Activated CD4-positive, alpha-beta T cell treated with anti-CD3 and anti-CD28 coated beads, Interleukin-2, amount 10 ng/mL, durations not matched to agents 24 days and 14 days (primary cell): ENCODE measurements at places on chromosomes 4 and X. TPM values are rescaled to one million over a fixed set of nuclear protein-coding genes. Genes with fewer than 3 reads are reported as not detected.

GRCh38 chrX:9108054-9108453, 74.1 kb upstream of the FAM9B start:
- no peak for DNase-seq

KLF8 gene
- 5.2 and 5.9 TPM in 2 replicates for total RNA-seq

GRCh38 chr4:167111622-167112021, 122.7 kb downstream of the SPOCK3 start:
- DNase-seq: no peak

CNKSR2 gene
- total RNA-seq: 7.1 and 10.2 TPM in 2 replicates

DNA sequence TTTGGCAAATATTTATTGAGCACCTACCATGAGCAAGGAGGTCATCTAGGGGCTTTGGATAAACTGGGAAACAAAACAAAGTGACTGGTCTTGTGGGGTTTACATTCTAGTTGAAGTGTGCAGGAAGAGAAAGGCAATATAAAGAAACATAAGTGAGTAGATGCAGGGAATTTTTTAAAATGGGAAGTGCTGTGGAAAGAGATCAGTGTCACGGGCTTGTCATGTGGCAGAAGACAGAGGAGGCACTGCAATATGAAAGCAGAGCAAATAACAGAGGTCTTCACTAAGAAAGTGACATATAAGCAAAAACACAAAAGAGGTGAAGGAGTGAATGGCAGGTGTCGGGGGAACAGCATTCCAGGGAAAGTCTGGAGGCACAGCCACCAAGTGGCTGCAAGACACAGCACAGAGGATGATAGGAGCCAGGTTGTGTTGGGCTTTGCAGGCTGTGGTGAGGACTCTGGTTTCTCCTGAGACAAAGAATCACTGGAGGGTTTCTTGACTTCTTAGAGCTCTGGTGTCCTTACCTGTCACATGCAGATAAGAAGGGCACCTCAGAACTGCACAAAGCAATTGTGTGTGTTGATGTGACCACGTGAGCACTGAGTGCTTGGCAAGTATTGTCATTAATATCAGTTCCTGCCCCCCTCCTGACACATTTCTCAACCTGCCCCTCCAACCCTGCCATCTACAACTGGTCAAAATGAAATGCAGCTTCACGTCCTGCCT, 143.5 kb downstream of the TSPAN5 start:
- no peak for DNase-seq

CCDC160 gene
- not detected in 2 replicates for total RNA-seq

DNA sequence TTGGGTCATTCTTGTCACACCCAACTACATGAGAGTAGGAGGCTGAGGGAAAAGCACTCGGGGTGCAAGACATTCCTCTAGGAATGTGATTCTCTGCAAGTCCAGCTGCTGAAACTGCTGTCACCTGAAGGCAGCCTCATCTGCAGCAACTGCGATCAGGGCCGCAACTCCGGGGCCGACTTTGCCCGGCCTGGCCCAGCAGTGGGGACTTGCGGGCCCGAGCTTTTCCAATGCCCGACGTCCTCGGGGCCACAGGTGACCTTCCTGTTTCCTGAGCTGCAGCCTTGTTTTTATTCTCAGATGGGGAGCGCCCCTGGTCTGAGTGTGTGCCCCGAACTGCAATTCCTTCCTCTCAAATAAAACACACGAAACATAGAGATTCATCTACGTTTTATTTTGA, 104.7 kb upstream of the NKX1-1 start:
- DNase-seq: no peak

MOSPD2 gene
- 15.3 and 16.0 TPM in 2 replicates for total RNA-seq

LGI2 gene
- not detected in 2 replicates for total RNA-seq
